ENCODE measurements at places on chromosomes 2 and 18.

DNA sequence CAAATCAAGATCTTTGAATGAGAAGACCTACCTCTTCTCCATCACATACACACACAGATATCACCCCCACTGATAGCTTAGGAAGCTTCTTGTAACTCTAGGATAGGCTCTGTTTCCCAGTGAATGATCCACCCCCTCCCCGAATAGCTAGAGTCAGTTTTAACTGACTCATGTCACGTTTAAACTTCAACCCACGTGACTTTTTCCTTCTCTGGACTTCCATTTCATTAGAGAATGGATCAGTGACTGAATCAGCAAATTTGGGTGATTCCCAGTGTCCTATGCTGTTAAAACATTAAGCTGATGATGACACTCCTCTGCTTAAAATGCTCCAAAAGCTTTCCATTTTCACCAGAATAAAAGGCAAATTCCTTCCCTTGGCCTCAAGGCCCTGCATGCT, 185.9 kb upstream of the LHCGR start:
- DNase-seq = no peak

DNA sequence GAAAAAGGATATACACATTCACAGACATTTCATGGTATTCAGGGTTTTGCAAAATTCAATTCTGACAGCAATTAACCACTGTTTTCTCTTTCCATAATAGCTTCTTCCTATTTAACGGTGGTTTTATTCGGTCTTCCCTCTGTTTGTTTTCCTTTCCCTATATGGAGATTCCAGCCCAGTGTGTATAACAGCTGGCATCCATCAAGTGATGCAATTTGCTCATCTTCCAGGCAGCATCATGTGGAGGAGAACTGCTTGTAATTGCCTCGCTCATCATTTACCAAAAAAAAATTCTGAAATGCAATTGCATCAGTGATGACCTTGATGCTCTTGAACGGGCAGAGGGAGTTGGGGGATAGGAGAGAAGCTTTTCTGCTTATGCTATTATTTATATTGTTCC, 165.9 kb upstream of the PGAP1 start:
- no peak for DNase-seq

DNA sequence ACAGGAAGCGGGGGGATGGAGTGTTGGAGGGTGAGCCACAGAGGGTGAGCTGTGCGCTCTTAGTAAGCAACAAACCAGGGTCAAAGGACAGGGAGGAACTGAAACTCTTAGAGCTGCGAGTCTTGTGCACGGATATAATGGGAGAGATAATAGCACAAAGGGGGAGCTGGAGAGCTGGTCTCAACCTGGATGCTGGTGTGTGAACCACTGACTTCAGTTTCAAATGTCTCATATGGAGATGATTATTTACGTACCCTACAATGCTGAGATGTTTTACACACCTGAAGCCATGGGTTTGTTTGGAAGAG, 35.9 kb downstream of the PTGR3 start:
- no peak for DNase-seq

DNA sequence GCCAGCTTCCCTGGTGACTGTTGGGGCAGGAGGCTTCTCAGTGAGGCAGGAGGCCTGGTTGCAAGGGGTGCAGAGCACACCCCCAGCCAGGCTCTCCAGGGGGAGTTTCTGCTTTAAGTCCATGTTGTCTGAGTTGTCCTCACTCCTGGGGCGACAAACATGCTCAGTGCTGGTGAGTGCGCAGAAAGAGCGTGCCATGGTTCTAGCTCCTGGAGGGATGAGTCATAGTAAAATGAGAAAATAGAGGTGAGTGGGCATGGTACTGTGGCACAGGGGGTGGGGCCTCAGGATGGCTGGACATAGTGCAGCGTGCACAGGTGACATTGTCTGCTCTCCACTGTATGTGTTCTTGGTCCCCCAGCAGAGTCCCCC, 457.2 kb upstream of the HS6ST1 start:
- DNase-seq = no peak

DNA sequence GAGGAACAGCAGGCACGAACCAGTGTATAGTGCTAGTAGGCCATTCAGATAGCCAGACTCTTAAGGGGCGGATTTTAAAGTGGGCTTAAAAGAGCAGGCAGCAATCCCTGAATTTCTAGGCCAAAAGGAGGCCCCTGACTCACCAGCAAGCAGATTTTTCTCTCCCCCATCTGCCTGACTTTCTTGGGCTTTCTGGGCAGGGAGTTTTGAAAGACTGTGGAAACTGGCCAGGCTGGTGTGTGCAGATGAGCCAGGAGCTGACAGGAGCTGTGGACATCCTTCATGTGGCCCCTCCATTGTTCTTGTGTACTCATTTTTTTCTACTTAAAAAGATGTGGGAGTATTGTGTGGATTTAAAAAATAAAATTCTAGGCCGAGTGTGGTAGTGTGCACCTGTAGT, 59.0 kb downstream of the GLI2 start:
- DNase-seq = no peak

GRCh38 chr2:101017371-101017770, 15.3 kb downstream of the RPL31 start:
- DNase-seq = no peak

DNA sequence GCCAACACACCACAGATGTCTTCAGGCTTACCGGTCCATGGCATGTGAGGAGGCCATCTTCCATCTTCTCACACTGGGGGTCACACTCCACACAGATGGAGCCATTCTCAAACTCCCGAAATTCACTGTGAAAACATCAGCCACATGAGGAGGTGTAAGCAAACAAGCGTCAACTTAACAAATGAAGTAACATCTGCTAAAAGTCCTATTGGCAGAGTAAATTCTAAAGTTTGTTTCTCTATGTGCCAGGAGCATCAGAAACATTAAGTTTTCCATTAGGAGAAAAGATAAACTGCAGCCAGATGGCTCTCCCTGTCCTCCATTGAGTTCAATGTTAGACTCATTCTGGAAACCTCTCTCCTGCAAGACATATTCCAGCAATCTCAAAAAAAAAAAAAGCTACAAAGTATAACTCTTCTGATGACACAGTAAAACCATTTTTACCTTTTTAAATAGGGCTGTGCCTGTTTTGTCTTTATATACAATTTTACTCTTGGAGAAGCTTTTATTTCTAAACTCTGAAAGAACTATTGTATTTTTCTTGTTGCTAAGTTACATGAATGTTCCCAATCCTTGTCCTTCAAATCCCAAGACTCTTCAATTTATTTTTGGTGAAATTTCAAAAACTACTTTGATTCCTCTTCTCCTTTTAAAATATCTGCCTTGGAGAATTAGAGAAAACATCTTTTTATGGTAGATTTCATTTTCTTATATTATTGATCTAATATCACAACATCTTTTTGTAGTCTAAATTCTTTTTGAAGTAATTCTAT, 865.3 kb downstream of the ERBB4 start:
- DNase-seq = no peak

DNA sequence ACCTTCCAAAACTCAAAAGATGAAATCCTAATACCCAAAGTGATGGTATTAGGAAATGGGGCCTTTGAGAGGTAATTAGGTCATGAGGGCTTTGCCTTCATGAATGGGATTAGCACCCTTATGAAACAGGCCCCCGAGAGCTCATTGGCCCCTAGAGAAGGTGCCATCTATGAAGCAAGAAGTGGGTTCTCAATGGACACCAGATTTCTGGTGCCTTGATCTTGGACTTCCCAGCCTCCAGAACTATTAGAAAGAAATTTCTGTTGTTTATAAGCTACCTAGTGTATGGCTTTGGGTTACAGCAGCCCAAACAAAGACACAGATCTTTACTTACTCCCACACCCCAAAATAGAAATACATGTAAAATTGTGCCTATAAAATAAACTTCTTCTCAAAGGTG, 45.4 kb downstream of the SOCS6 start:
- no peak for DNase-seq
